ENCODE measurements at places on chromosomes 16 and 17. TPM values are rescaled to one million over a fixed set of nuclear protein-coding genes. Genes with fewer than 3 reads are reported as not detected.

DNA sequence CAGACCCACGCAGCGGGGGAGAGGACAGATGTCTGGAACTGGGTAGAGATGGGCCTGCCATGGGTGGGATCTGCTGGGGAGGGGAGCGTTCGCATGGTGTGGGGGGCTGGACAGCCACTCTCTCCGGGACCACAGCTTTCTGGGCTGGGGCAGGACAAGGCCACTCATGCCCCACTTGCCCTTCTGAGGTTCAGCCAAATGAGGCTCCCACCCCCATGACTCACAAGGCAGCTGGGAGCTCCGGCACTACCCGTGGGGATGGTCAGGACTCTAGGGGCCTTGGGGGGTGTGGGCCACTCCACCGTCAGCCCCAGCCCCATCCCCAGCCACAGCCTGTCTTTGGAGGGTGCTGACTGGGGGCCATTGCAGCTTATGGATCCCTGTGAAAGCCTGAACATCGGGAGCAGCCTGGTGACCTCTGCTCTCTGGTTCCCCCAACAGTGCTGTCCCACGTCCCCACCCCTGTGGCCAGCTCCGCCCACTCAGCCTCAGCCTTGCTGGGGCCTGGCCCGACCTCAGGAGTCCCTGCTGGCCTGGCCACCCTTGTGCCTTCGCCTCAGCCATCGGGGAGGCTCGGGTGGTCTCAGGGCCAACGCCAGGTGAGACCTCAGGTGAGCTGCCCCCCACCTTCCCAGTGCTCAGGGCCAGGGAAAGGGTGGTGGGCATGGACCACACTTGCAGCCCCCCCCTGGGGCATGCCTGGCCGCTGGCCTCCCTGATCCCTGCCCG is 4.7 kb upstream of the CDH15 start:
- DNase-seq: no peak

DNA sequence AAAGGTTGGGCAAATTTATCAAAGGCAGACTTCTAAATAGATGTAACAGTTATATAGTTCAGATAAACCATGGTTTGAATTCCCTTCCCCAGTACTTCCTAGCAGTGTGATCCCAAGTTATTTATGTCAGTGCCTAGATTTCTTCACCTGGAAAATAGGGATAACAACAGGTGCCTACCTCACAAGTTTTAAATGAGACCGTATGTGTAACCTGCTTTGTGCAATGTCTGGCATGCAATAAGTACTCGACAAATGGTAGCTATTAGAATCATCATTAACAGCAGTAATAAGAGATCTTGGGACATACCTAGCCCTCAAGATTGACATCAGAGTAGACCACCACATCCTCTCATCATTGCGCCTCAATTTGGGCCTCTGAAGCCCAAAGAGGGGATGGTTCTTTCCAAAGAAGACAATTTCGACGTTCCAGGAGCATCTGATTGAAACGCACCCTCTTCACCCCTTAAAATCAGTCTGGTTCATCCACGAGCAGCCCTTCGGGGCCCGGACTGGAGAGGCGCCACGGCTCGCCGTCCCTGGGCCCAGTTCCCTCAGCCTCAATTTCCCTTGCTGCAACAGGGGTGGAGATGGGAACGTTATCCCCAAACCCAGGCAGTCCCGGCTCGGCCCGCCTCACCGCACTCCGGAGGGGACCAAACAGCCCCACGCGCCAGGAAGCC is 541 bp downstream of the ACACA start:
- no peak for DNase-seq

GRCh38 chr16:48561960-48562393 is 48.0 kb downstream of the N4BP1 start:
- DNase-seq: no peak

TSPOAP1 gene
- total RNA-seq: 30.1 TPM

- DNase-seq: no peak
These were observed 133.6 kb downstream of the SNX11 start for GRCh38 chr17:48241131-48241591.

Measured in occipital lobe (tissue), 3 donors.